ENCODE measurements at places on chromosomes 7 and 10.

- DNase-seq, result no peak
Measured at GRCh38 chr7:42272793-42273665, 36.0 kb upstream of the GLI3 start.

DNA sequence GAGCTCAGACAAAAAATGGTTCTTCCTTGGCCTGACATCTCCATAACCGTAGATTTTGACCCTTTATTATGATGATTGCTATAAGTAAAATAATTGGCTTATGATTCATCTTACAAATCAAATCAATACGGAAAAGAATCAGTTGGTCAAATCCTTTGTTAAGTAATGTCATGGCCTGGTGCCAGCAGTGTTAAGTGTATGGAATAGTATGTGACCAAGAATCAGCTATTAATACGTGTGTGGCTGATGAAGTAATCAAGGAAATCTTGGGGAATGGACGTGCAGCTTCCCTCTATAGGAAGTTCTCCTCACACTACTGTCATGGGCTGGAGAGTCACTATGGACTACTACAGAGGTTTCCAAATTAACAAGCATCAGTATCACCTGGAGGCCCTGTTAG, 230.6 kb downstream of the TWIST1 start:
- no peak for DNase-seq

GRCh38 chr10:71757399-71757922, 15.9 kb downstream of the VSIR start:
- no peak for DNase-seq

GRCh38 chr10:101624526-101625102, 36.5 kb downstream of the DPCD start:
- no peak for DNase-seq

GRCh38 chr10:13960603-13961002, 370.1 kb downstream of the FRMD4A start:
- DNase-seq, result no peak

DNA sequence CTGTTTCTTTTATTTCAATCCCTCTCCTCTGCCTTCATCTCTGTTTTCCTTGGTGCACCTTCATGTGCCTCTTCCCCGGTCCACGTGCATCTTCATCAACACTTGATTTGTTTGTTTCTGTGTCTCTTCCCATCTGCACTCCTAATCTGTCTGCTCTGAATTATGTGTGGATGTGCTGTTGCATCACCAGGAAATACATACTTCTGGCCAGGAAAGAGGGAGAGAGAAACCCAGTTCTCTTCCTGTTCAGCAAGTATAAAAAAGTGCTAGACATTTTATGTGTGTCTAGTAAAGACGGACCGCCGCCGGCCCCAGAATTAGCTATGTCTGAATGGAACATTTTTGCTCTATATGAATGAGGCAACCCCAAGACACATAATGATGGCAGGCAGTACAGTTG, 93.8 kb downstream of the CALD1 start:
- DNase-seq, result no peak

DNA sequence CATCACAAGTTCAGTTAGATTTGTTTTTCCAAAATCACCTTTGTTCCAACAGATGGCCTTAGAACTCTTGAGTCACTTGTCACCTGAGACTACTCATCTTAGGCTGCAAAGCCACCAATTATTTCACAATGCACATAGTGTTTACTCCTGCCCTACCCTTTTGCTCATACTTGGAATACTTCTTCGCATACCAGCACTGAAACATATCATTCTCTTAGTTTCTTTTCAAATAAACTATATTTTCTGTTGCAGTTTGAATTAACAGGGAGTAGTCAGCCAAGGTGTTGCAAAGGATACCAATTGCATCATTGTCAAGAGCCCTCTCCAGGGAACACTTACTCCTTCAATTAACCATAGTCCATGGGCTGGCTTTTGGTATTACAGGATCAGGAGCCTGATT, 71.0 kb downstream of the CASD1 start:
- DNase-seq, result no peak

- no peak for DNase-seq
Measured at GRCh38 chr10:64535131-64535867, 1014.1 kb downstream of the REEP3 start.

DNA sequence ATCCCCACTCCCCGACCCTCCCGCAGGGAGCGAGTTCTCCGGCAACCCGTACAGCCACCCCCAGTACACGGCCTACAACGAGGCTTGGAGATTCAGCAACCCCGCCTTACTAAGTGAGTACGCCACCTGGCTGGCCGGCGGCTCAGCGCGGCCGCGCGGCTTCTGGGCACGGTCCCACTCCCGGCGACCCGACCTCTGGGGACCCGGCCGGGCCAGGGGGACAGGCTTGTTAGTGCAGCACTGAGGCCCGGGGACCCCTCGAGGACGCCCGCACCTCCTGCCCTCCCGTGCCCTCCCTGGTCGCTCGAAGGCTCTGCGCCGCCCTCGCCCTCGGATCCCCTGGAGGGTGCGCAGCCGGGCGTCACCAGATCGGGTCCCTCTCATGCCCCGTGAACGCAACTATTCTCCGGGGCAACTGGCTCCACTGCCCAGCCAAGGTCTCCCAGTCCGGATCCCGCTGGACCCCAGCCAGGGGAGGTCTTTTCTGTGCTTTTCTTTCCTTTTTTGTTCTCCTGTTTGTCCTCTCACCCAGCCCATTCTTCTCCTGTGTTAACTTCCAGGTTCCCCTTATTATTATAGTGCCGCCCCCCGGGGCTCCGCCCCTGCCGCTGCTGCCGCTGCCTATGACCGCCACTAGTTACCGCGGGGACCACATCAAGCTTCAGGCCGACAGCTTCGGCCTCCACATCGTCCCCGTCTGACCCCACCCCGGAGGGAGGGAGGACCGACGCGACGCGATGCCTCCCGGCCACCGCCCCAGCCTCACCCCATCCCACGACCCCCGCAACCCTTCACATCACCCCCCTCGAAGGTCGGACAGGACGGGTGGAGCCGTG, 81.8 kb downstream of the PAX2 start:
- DNase-seq, result no peak

GRCh38 chr10:52318822-52319464, 4.9 kb downstream of the DKK1 start:
- no peak for DNase-seq

GRCh38 chr7:31109751-31110150, 57.6 kb downstream of the ADCYAP1R1 start:
- DNase-seq, result no peak

- no peak for DNase-seq
Measured at GRCh38 chr10:59025981-59026765, 150.3 kb upstream of the PHYHIPL start.

GRCh38 chr7:76108540-76109233, 60.8 kb downstream of the MDH2 start:
- DNase-seq, result no peak

- DNase-seq, result no peak
Measured at GRCh38 chr7:92053312-92053711, 81.0 kb downstream of the CYP51A1 start.

GRCh38 chr10:112404617-112405016, 30.7 kb downstream of the ACSL5 start:
- no peak for DNase-seq

Data from activated CD4-positive, alpha-beta T cell treated with anti-CD3 and anti-CD28 coated beads for 24 hours (primary cell).